B cell (primary cell): ENCODE measurements at places on chromosomes 11 and 22. TPM values are rescaled to one million over a fixed set of nuclear protein-coding genes. Genes with fewer than 3 reads are reported as not detected.
A peak's percentile ranks its signal among the peaks of the same experiment; 100 is the strongest.

DNA sequence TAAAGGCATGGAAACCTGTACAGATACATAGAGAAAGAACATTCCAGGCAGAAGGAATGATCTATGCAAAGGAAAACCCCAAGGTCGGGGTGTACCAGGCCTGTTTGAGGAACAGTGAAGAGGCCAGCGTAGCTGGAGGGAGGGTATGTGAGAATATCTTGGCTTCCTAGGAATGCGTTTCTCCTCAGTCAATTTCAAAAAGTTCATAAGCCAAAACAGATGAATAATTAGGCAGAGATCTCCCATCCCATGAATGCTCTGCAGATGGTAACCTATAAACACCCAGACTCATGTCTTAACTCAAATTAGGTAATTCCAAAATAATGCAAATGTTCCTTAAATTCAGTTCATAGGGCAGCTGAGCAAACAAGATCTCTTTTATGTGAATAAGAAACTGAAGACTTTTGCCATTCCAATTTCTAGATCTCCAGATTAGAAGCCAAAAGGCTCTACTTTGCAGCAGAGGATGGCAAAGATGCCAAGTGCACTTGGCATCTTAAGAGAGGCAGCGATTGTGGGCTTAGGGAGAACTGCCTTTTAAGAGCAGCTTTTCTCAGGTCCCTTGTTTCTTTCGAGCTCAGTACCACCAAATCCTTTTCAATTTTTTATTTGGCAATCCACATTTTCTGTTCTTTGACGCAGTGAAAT lies 13.2 kb downstream of the FAM118B start:
- no peak for DNase-seq
- H3K27ac ChIP-seq, result no peak overlapping the region
- peaks cover 3% of the 10 kb centered on the region for H3K36me3 ChIP-seq
- H3K4me3 ChIP-seq, result no peak overlapping the region

DNA sequence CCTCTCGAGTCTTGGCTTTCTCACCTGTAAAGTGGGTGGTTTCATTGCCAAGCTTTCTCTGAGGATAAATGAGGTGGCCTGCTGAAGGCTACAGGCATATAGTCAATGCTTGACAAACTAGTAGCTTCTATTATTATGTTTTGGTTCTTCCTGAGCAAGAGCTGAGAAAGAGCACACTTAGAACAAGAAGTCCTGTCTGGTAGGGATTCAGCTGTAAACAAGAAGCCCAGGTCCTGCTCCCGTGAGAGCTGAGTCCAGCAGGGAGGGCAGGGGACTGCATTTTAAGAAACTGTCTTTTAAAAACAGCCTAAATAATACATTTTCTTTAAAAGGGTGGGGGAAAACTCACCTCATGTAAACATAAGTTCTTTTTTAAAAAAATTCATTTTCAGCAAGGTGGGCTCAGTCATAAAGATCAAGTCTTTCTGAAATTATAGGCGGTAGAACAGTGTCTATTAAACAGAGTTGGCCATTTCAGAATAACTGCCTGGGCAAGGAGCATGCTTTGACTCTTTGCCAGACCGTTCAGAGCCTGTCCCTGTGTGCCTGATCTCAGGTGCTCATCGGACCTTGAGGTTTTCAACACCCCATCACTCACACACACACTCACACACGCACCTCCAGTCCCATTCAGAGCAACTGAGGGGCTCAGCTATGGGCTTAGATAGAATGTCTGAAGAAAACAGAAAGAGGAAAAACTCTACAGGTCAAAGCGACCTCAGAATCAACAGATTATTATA lies 29.2 kb upstream of the MYO18B start:
- H3K27me3 ChIP-seq, result no peaks in the 10 kb centered on the region
- no peak for DNase-seq
- no peak overlapping the region for H3K27ac ChIP-seq

GRCh38 chr11:95487391-95487790 lies 256.4 kb upstream of the SESN3 start:
- H3K27ac ChIP-seq, result no peak overlapping the region
- H3K27me3 ChIP-seq, result no peaks in the 10 kb centered on the region
- peaks cover 8% of the 10 kb centered on the region for H3K4me1 ChIP-seq
- no peaks in the 10 kb centered on the region for H3K36me3 ChIP-seq
- peak; percentile 59 for DNase-seq
- H3K4me3 ChIP-seq, result no peak overlapping the region

DNA sequence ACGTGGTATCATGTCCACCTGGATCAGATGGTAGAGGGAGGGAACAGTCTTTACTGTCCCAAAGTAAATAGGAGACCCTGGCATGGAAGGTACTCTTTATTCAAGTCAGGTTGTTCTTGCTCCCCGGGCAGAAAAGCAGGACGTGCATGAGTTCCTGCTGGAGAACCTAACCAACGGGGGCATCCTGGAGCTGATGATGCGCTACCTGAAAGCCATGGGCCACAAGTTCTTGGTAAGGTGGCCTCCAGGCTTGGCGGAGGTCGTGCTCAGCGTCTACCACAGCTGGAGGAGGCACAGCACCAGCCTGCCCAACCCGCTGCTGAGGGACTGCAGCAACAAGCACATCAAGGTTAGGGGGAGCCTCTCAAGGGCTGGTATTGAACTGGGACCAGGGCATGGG lies 48.7 kb downstream of the CABIN1 start:
- no peaks in the 10 kb centered on the region for H3K27me3 ChIP-seq
- peaks cover 77% of the 10 kb centered on the region for H3K36me3 ChIP-seq
- no peak overlapping the region for H3K4me3 ChIP-seq
- no peaks in the 10 kb centered on the region for H3K4me1 ChIP-seq
- no peak overlapping the region for H3K27ac ChIP-seq

- no peaks in the 10 kb centered on the region for H3K36me3 ChIP-seq
- no peak for DNase-seq
- no peak overlapping the region for H3K4me3 ChIP-seq
Measured at GRCh38 chr22:32590556-32590955, 115.9 kb downstream of the FBXO7 start.

- peak; percentile 32 for DNase-seq
- H3K27ac ChIP-seq, result no peak overlapping the region
- no peak overlapping the region for H3K4me3 ChIP-seq
- H3K27me3 ChIP-seq, result no peaks in the 10 kb centered on the region
Measured at GRCh38 chr22:22061085-22062077, 78.8 kb upstream of the TOP3B start.

DNA sequence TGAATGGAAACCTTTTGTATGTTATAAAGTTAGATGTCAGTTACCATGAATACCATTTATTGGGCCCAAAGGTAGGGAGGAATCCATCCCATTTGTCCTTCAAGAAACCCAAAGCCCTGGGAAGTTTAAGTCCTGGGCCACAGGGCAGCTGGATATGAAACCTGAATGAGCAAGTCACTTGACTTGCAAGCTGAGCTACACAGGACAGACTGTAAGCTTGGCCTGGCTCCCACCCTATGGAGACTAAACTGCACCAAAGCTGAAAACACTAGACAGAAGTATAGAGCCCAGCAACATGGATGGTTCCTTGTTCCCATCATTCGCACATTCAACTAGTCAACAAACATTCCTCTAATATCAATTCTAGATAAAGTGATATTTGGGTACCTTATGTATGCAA lies 71.3 kb downstream of the KCNC1 start:
- no peak overlapping the region for H3K4me3 ChIP-seq
- H3K27ac ChIP-seq, result no peak overlapping the region
- no peaks in the 10 kb centered on the region for H3K27me3 ChIP-seq
- no peaks in the 10 kb centered on the region for H3K4me1 ChIP-seq
- no peaks in the 10 kb centered on the region for H3K36me3 ChIP-seq

- no peak for DNase-seq
- H3K36me3 ChIP-seq, result no peaks in the 10 kb centered on the region
- no peak overlapping the region for H3K27ac ChIP-seq
- no peaks in the 10 kb centered on the region for H3K27me3 ChIP-seq
- H3K4me1 ChIP-seq, result peaks cover 4% of the 10 kb centered on the region
Measured at GRCh38 chr11:80819271-80819670, 1378.4 kb upstream of the TENM4 start.

- H3K4me1 ChIP-seq, result peaks cover 22% of the 10 kb centered on the region
- H3K27ac ChIP-seq, result peak overlapping the region; percentile 34
- DNase-seq, result no peak
- H3K36me3 ChIP-seq, result no peaks in the 10 kb centered on the region
- H3K4me3 ChIP-seq, result peak overlapping the region; percentile 72
- no peaks in the 10 kb centered on the region for H3K27me3 ChIP-seq
Measured at GRCh38 chr11:64742087-64742888, 1.7 kb downstream of the RASGRP2 start.

GRCh38 chr11:113562576-113562975 lies 87.4 kb upstream of the DRD2 start:
- no peak overlapping the region for H3K27ac ChIP-seq
- no peaks in the 10 kb centered on the region for H3K36me3 ChIP-seq
- H3K4me1 ChIP-seq, result no peaks in the 10 kb centered on the region
- no peak for DNase-seq
- no peak overlapping the region for H3K4me3 ChIP-seq

- peaks cover 65% of the 10 kb centered on the region for H3K4me1 ChIP-seq
- peak; percentile 36 for DNase-seq
Measured at GRCh38 chr11:121464352-121464946, 11.7 kb upstream of the SORL1-AS1 start.

DNA sequence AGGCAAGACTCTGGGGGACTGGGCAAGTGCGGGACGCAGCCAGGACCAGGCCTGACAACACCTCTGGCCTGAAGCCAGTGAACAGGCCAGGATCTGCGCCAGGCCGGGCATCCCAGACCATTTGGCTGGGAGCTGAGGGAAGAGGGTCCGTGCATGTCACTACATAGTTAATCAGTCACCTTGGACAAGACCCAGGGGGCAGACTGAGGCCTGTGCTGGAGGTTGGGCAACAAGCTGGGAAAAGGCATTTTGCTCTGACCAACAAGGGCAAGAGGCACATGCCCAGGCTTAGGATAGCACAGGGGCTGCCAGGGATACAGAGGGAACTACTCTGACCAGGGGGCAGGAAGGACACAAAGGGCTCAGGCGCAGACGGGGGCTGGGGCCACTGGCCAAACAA lies 7.0 kb upstream of the CHADL start:
- no peaks in the 10 kb centered on the region for H3K27me3 ChIP-seq
- H3K4me3 ChIP-seq, result no peak overlapping the region
- no peak overlapping the region for H3K27ac ChIP-seq
- H3K4me1 ChIP-seq, result no peaks in the 10 kb centered on the region
- H3K36me3 ChIP-seq, result no peaks in the 10 kb centered on the region
- no peak for DNase-seq

GRCh38 chr11:93033093-93033492 lies 63.6 kb downstream of the MTNR1B start:
- DNase-seq, result no peak
- H3K27me3 ChIP-seq, result no peaks in the 10 kb centered on the region
- H3K4me3 ChIP-seq, result no peak overlapping the region
- no peaks in the 10 kb centered on the region for H3K36me3 ChIP-seq
- no peak overlapping the region for H3K27ac ChIP-seq

DNA sequence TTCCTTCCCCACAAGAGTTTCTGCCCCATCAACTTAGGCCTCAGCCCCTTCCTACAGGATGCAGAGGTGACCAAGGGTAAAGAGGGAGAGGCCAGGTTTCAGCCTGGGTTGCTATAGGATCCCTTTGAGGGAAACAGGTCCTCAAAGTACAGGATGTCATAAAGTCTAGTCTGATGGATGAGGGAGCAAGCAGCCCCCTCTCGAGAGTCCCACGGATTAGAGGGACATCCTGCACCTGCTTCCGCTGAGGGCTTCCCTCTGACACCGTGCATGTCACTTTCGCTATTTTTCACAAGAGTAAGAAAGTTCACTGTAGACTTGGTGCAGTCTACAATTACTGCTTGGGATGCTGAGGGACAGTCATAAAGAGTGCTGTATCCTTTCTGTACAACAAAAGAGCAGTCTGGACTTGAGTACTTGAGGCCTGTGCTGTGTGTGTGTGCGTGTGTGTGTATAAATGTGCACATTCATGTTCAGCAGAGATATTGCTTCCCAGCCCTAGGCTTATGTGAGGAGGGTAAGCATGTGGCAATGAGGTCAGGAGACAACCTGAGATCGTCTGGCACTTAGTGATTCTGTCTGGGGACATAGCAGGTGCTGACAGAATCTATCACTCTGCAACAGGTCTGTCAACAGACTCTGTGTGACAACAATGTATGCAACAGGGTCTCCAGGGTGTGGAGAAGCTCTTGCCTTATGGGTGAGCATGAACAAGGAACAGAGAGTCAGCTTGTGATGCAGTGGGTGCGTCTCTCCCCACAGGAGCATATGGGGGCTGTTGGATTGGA lies 18.0 kb upstream of the CHST1 start:
- no peak overlapping the region for H3K4me3 ChIP-seq
- no peak for DNase-seq
- H3K27me3 ChIP-seq, result no peaks in the 10 kb centered on the region

- no peak overlapping the region for H3K27ac ChIP-seq
- no peaks in the 10 kb centered on the region for H3K36me3 ChIP-seq
- peaks cover 6% of the 10 kb centered on the region for H3K4me1 ChIP-seq
Measured at GRCh38 chr22:23779083-23779482, 6.4 kb downstream of the MMP11 start.

DNA sequence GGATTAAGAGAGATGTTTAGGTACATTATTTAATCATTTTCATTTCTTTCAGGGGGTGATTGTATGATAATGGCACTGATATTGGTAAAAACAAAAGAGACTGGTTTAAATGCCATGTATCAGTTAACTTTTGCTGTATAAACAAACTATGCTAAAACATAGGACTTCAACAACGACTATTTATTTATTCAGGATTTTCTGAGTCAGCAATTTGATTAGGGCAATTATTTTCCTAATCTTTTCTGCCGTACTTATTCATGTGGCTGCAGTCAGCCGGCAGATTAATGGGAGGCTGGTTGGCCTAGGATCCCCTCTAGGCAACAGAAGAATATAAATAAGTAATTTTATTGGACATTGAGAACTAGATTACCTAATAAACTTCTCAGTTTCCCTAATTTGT lies 661.7 kb upstream of the RAG2 start:
- no peaks in the 10 kb centered on the region for H3K27me3 ChIP-seq
- H3K4me1 ChIP-seq, result no peaks in the 10 kb centered on the region
- no peak overlapping the region for H3K27ac ChIP-seq
- H3K4me3 ChIP-seq, result no peak overlapping the region
- no peak for DNase-seq
- H3K36me3 ChIP-seq, result no peaks in the 10 kb centered on the region

DNA sequence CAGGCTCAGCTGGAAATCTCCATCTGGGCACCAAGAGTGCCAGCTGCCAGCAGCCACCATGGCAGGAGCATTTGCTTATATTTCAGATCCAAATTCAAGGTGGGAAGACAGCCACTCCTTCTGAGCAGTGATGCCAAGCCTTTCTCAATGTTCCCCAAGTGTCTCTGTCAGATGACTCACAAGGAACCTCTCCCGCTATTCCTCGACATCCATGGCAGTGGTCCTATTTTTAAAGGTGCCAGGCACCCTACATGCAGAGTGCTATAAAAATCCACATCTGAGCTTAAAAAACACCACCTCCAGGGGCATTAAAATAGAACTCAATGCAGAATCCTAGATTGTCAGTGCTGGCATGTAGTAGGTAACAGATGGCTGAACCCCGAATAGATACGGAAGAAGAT lies 112.1 kb downstream of the SLC1A2 start:
- no peak for DNase-seq
- H3K4me1 ChIP-seq, result peaks cover 17% of the 10 kb centered on the region
- H3K27me3 ChIP-seq, result no peaks in the 10 kb centered on the region
- no peaks in the 10 kb centered on the region for H3K36me3 ChIP-seq
- H3K27ac ChIP-seq, result no peak overlapping the region
- no peak overlapping the region for H3K4me3 ChIP-seq

GRCh38 chr11:91365986-91366585 lies 858.5 kb upstream of the FAT3 start:
- no peak for DNase-seq
- H3K27ac ChIP-seq, result no peak overlapping the region
- no peak overlapping the region for H3K4me3 ChIP-seq

The SCN4B gene
- total RNA-seq, result not detected in 2 replicates

The CALCB gene
- total RNA-seq, result 1.3 and 1.8 TPM in 2 replicates

The FEN1 gene
- total RNA-seq, result 9.2 and 9.8 TPM in 2 replicates

The MMP1 gene
- total RNA-seq, result not detected in 2 replicates

The TENM4 gene
- total RNA-seq, result 2.1 and 5.7 TPM in 2 replicates

The SERPING1 gene
- total RNA-seq, result not detected in 2 replicates

The ADAMTS15 gene
- not detected in 2 replicates for total RNA-seq

The CHST1 gene
- total RNA-seq, result not detected in 2 replicates
